ENCODE measurements at places on chromosomes 2 and 18.

GRCh38 chr2:46066116-46066515 lies 231.1 kb upstream of the EPAS1 start:
- DNase-seq: no peak

DNA sequence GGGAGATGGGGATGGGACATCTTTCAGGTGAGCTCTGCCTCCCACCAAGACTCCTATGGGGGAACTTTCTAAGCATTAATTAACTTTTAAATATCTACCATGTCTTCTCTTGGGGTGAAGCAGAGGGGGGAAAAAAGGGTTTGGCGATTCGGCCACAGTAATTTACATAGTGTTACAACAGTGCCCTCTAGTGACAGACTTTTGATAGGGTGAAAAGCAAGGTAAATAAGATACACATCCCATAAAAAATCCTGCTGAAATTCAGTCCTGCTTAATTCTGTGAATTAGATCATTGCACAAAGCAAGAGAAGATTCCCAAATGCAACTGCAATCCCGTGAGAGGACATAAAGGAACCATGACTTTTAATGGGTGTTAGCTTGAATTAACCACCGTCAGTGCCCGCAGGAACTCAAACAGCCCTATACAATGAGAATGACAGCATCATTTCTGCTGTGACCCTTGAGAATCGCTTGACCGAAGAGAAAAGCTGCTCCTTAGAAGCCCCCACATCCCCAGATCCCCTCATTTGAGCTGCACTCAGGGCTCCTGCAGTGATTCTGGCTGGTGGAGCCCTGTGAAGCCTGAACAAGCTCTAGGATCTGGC lies 32.8 kb downstream of the FAM124B start:
- peak; percentile 11 for DNase-seq

DNA sequence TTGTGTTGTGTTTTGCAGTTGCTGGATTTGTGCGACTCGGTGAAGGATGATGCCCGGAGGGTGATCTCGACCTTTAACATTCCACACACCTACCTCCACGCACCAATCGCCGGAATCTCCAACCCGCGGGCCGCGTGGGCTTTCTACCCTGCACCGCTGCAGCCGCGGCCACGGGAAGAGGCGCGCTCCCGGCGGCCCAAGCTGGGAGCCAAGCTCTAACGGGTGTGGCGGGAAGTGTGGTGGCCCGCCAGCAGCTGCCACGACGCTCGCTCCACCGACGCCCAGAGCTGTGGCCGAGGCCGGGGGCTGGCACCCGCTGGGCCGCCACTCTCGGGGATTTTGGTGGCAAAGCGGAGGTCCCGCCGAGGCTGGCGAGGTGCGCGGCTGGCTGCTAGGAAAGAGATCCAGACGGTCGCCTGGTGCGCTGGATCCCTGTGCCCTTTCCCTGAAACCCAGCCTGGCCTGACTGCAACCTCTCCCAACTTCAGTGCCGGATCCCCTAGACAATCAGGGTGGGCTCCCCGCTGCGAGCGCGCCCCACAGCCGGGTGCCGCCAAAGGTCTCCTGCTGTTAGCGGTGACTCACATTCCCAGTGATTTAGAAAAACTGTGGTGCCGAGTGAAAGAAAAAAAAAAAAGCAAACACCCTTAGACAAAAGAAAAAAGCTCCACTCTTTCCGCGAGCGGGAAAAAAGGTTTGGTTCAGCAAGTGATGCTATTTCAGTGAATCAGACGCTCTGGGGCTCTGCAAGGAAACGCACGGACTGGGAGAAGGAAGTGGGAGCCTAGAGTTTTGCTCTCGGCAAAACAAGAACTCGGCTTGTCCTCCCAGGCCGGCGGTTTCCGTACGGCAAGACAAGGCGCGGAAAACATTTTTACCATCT lies 2.9 kb upstream of the BCL2L11 start:
- peak; percentile 40 for DNase-seq

- no peak for DNase-seq
These were observed 10.5 kb downstream of the VIT start for GRCh38 chr2:36707050-36707449.

DNA sequence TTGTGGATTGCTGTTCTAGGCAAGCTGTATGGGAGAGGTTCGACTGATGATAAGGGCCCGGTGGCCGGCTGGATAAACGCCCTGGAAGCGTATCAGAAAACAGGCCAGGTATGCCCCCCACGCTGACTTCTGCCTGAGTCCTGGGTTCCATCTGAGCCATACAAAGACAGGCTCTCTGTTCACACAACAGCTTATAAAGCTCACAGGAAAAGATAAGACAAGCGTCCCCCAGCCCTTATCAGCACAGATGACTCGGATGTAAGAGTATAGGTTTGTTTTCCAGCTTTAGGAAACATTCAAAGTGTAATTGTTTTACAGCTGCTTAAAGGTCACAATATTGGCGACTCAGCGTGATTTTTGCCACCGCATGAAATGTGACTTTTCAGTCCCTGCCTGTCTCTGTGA lies 12.7 kb downstream of the CNDP2 start:
- DNase-seq: no peak

- no peak for DNase-seq
These were observed 156.0 kb downstream of the SEPTIN10 start for GRCh38 chr2:109457794-109458193.

DNA sequence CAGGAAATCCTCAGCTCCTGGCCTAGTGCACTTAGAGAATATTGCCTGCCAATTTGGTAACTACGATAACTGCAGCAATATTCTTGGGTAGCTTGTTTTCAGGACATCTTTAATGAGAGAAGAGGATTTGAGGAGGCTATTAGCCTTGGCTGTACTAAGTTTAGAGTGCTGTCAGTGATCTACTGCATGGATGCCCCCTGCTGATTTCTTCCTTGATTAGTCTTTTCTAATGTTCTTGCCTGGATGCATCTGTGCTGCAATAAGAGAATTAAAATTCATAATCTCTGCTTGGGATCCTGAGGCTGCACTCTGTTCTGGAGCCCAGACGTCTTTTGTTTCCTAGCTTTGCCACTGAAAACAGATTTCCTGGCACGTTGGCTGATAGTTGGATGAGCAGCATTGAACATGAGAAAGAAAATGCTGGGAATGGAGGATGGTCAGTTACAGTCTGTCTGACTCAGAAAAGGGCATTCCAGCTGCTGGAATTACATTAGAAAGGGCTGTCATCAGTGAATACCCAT lies 115.4 kb downstream of the CCDC85A start:
- no peak for DNase-seq

- no peak for DNase-seq
These were observed 26.5 kb downstream of the FIGN start for GRCh38 chr2:163709270-163709669.

- DNase-seq: no peak
These were observed 16.9 kb upstream of the KIF1A start for GRCh38 chr2:240836781-240837467.

DNA sequence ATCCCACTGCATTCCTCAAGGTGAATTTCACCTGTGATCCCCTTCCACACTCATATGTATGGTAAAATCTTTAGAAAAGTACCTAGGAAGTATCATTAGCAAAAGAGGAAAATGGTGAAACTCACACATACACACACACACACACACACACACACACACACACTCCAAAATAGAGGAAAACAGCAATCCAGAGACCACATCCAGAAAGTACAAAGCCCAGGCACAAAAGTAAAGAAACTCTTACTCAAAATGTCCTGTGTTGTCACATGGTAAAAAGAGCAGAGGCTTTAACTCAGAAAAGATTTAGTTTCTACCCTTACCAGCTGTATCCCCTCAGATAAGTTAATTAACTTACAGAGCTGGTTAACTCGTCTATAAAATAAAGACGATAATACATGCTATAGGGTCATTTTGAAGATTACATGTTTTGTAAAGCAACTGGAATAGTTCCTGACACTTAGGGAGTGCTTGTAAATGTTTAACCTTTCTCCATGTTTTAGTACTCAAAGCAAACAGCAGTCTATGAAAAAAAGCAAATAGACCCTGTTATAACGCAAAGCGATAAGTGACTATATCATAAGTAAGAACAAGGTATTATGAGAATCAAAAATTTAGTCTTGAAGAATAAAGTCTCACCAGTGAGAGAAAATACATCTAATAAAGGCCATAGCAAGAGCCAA lies 360.0 kb upstream of the LRATD1 start:
- DNase-seq: no peak

- no peak for DNase-seq
These were observed 15.3 kb upstream of the LOXHD1 start for GRCh38 chr18:46672062-46672970.

- DNase-seq: no peak
These were observed 84.3 kb downstream of the FAM168B start for GRCh38 chr2:131008967-131009366.

GRCh38 chr18:78376046-78376445 lies 603.6 kb upstream of the SALL3 start:
- DNase-seq: no peak

DNA sequence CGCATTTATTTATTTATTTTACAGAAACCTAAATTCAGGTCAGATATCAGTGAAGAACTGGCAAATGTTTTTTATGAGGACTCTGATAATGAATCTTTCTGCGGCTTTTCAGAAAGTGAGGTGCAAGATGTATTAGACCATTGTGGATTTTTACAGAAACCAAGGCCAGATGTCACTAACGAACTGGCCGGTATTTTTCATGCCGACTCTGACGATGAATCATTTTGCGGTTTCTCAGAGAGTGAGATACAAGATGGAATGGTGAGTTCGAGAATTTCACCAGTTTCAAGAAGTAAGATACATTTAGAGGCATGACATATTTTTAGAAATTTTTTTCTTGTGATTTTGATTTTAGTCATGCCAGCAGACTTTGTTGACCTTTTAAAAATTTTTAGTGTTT lies 4.6 kb downstream of the CDCA7 start:
- DNase-seq: no peak

DNA sequence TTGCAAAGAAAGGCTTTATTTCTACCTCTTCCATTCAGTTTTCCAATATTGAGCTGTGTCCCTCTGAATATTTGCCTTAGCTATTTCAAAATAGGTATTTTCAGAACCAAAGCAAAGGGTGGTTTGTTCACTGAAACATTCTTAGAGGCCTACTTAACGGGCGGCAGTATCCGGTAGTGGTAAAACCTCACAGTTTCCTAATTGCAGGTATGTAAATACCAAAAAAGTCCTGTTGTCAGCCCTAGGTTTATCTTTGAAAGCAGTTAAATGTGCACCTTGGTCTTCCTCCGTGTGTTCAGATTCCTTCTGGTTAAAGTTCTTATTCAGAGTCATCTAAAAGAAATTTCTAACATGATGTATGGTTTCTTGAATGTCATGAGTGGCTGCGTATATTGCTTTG lies 38.9 kb downstream of the CCNT2 start:
- DNase-seq: no peak

DNA sequence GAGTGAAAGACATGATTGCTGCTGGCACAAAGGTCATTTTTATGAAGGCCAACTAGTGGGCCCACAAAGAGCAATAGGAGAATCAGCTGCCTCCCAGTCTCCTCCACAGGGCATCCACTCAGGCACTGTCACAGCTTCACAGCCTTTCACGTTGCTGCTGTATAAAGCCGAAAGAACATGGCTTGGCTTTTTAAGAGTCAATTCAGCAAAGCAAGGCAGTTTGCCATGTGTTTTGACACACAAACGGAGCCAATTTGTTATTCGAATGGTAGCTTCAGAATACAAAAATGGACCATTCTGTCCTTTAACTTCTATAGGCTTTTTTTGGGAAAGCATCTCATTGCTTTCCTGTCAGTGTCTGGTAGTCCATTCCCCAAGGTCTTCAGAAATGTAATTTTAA lies 283.4 kb upstream of the PARD3B start:
- no peak for DNase-seq

- no peak for DNase-seq
These were observed 53.0 kb upstream of the ROCK1 start for GRCh38 chr18:21164548-21165095.

- DNase-seq: no peak
These were observed 125.9 kb downstream of the MSH2 start for GRCh38 chr2:47528874-47529273.
